ENCODE measurements at places on chromosomes 5 and 9. TPM values are rescaled to one million over a fixed set of nuclear protein-coding genes. Genes with fewer than 3 reads are reported as not detected.

DNA sequence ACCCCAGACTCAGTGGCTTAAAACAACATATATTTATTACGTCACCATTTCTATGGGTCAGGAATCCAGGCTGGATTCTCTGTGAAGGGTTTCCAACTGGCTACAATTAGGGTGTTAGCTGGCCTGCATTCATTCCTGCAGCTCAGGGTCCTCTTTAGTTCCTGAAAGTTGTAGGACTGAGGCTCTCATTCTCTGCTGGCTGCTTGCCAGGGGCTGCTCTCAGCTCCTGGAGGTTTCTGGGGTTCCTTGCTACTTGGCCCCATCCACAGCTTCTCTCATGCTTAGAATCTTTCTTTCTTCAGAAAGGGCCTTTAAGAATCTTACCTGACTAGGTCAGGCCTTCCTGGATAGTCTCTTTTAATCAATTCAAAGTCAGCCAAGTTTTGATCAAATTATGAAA, 424.6 kb downstream of the GADD45G start:
- DNase-seq, result no peak
- H3K27me3 ChIP-seq, result no peaks in the 10 kb centered on the region
- H3K4me1 ChIP-seq, result peaks cover 18% of the 10 kb centered on the region
- H3K36me3 ChIP-seq, result no peaks in the 10 kb centered on the region
- H3K27ac ChIP-seq, result no peak overlapping the region

GRCh38 chr9:95791286-95791685, 84.2 kb upstream of the ERCC6L2 start:
- no peak overlapping the region for H3K4me3 ChIP-seq
- no peak for DNase-seq
- peaks cover 4% of the 10 kb centered on the region for H3K27me3 ChIP-seq

DNA sequence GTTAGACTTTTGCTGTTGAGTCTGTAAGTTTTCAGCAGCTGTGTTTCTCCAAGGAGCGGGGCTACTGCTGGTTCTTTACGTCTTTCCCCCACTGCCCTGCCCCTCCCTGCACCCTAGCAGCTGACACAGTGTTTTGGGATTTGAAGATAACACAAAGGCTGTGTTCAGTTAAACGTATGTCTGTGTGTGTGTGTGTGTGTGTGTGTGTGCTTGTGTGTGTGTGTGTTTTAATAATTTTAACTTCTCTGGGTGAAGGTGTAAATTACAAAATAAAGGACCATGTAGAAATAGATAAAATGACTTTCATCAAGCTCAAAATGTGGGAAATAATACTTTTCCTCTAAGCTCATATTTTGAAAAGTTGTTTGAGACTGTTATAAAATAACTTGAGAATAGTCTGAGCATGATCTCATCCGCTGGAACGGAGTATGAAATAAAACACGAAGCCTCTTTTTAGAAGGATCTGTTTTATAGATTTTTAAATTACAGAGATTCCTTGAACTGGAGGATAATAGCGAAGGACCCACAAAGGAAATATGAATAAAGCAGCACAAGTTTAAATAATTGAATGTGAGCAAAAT, 10.9 kb downstream of the ABL1 start:
- no peak overlapping the region for H3K27ac ChIP-seq
- H3K27me3 ChIP-seq, result no peaks in the 10 kb centered on the region
- no peak overlapping the region for H3K4me3 ChIP-seq
- no peaks in the 10 kb centered on the region for H3K36me3 ChIP-seq
- no peaks in the 10 kb centered on the region for H3K4me1 ChIP-seq

DNA sequence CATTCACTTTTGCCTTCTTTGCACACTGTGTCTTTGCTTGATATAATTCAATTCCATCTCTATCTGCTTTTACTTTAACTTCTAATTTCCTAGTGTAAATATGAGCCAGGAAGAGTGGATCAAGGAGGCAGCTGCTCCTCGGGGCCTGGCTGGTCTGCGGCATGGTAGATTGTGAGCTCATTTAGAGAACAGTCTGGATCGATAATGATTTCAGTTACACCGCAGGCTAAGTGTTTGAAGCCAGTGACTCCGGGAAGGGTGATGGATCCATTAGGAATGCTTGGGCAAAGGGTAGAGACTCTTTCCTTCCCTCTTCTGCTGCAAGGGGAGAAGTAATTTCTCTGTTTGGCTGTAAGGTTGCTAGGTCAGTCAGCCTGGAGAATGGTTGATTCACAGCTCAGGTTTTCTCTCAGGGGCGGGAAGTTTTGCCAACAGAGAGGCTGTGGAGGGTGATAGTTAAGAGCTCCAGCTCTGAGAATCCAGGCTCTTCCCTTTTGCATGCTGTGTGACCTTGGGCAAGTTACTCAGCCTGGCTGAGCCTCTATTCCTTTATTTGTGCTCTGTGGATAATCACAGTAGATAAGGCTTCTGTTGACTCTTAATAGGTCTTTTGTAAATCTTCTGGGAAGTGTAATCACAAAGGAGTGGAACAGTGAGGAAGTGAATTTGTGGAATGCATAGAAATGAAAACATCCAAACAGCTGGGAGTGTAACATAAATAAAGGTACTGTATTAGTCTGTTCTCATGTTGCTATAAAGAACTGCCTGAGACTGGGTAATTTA, 99.1 kb downstream of the PTTG1 start:
- no peak overlapping the region for H3K27ac ChIP-seq
- no peaks in the 10 kb centered on the region for H3K27me3 ChIP-seq
- no peaks in the 10 kb centered on the region for H3K4me1 ChIP-seq
- no peaks in the 10 kb centered on the region for H3K36me3 ChIP-seq
- H3K4me3 ChIP-seq, result no peak overlapping the region

FGFR4 gene
- polyA plus RNA-seq, result not detected

DNA sequence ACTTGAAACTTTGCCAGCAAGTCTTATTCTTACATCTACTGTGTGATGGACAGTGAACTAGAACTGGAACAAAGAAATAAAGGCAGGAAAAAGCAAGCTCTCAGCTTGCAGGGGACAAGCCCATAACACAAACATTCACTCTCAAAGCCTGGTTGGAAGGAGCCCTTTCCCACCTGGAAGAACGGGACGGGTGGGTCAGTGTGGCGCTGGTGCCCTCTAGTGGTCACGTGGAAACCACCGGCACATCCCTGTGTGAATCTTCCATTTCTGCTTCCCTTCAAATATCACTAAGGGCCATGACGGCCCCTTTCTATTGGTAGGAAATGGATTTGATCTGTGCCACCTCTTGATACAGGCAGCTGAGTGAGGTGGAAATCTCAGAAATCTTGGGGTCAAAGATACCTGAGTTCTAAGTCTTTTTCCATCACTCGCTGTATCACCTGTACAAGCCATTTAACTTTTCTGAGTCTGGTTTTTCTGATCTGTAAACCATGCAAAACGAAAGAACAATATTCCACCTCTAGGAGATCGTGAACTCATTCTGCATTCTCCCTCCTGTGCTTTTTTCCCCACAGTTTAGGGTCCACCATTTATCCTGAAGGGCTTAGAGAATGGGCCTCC, 211.6 kb downstream of the MSX2 start:
- H3K4me1 ChIP-seq, result no peaks in the 10 kb centered on the region
- H3K36me3 ChIP-seq, result no peaks in the 10 kb centered on the region
- no peak for DNase-seq
- H3K27me3 ChIP-seq, result no peaks in the 10 kb centered on the region
- H3K4me3 ChIP-seq, result no peak overlapping the region
- no peak overlapping the region for H3K27ac ChIP-seq

GRCh38 chr9:93130861-93131481, 3.1 kb downstream of the NINJ1 start:
- peaks cover 20% of the 10 kb centered on the region for H3K36me3 ChIP-seq
- H3K4me3 ChIP-seq, result peak overlapping the region; percentile 88
- DNase-seq, result no peak
- peak overlapping the region; percentile 95 for H3K27ac ChIP-seq

- peaks cover 23% of the 10 kb centered on the region for H3K4me1 ChIP-seq
- H3K4me3 ChIP-seq, result peak overlapping the region; percentile 86
- DNase-seq, result peak; percentile 99
- H3K36me3 ChIP-seq, result peaks cover 4% of the 10 kb centered on the region
- H3K27ac ChIP-seq, result peak overlapping the region; percentile 78
Observed at GRCh38 chr9:126805554-126806262, 868 bp downstream of the ZBTB43 start.

IFNA2 gene
- polyA plus RNA-seq, result not detected

SPINK13 gene
- polyA plus RNA-seq, result not detected

P4HA2 gene
- polyA plus RNA-seq, result 0.13 TPM

DNA sequence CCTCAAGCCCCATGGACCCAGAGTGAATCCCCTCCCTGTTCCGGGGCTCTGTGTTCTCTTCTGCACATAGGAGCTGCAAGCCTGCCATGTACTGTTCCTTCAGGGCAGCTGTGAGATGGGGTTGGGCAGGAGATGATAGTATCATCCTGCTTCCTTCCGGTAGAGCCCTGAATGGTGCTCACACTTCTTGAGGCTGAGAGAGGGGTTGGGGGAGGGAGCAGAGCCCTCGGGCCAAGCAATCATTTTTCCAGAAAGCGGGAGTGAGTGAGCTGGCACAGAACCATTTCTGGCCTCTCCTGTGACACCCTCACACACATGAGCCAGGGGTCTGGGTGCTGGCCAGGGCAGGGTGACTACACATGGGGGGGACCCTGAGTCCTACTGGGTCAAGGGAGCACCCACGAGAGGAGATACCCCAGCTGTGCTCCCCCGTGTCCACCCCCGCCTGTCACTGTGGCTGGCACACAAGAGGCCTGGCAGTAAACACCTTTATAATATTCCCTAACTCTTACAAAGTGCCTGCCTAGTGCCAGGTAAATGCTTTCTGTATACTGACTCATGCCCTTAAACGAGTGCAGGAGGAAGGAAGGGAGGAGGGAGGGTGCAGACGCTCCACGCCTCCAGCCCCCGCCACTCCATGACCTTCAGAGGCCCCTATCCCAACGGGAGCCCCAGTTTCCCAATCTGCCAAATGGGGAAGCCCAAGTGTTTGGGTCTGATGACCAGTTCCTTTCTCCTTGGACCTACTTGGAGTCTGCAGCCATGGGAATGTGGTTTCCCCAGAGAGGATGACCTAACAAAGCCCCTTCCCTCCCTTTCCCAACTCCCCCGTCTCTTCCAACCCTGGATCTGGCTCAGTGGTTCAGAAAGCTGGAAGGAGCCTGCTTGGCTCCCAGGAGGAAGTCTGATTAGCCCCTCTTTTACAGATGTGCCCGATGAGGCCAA, 15.5 kb downstream of the AKNA start:
- H3K36me3 ChIP-seq, result peaks cover 82% of the 10 kb centered on the region
- peak overlapping the region; percentile 7 for H3K4me3 ChIP-seq
- H3K27ac ChIP-seq, result peak overlapping the region; percentile 86
- H3K27me3 ChIP-seq, result no peaks in the 10 kb centered on the region

GRCh38 chr9:79687131-79687447, 115.3 kb downstream of the TLE4 start:
- peaks cover 59% of the 10 kb centered on the region for H3K36me3 ChIP-seq
- H3K4me1 ChIP-seq, result no peaks in the 10 kb centered on the region
- no peaks in the 10 kb centered on the region for H3K27me3 ChIP-seq
- DNase-seq, result peak; percentile 62

PTGES2 gene
- 42.0 TPM for polyA plus RNA-seq

DNA sequence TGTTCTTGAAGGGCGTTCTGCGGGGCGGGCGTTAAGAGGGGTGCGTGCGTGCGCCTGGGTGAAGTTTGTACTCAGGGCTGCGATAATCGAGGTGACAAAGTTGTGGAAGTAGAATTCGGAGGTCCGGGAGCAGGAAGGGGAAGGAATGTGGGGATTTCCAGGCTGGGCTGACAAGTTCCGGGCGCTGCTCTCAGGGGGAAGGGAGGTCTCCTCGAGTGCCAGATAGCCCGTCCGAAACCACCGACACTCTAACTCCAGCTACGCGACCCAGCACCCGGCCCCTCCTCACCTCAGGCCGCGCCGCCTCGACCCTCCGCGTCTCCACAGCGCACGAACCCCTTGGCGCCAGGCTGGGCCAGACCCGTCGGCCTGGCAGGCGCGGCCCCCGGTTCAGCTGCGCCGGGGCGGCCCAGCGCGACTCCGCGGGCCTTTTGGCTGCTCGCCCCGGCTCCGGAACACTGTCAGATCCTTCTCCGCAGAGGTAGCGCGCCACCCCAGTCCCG, at the start of gene IL6ST:
Gene IL6ST, minus strand, starts transcription at position 469 of the 503 bp plus-strand sequence. CDS start 18,685 bp downstream, outside the sequence.
- H3K4me1 ChIP-seq, result peaks cover 34% of the 10 kb centered on the region
- peak within 1 kb of the TSS; percentile 98 for H3K27ac ChIP-seq
- no peaks in the 10 kb centered on the region for H3K27me3 ChIP-seq
- DNase-seq, result peak; percentile 79
- no peaks in the 10 kb centered on the region for H3K36me3 ChIP-seq

- peaks cover 72% of the 10 kb centered on the region for H3K36me3 ChIP-seq
- no peaks in the 10 kb centered on the region for H3K27me3 ChIP-seq
- peaks cover 46% of the 10 kb centered on the region for H3K4me1 ChIP-seq
- DNase-seq, result no peak
Observed at GRCh38 chr5:176891331-176891958, 7.7 kb downstream of the HK3 start.

GPR150 gene
- not detected for polyA plus RNA-seq

GRCh38 chr5:78505860-78506259, 142.7 kb downstream of the LHFPL2 start:
- H3K27ac ChIP-seq, result no peak overlapping the region
- no peaks in the 10 kb centered on the region for H3K27me3 ChIP-seq

DNA sequence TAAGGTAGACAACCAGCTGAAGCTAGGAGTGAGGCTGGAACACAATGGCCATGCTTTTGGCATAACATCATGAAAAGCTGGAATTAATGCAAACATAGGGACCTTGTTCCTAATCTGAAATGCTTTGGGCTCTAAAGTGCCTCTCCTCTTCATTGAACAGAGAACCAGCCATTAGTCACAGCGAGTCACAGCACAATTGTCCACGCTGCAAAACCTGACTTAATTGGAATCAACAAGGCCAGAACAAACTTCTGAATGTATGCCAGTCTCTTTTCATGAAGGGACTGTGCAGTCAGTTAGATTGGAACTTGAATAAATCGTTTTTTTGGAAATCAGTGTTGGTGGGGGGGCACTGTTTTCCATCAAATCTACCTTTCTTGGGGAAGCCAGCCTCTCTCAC, 96.5 kb downstream of the JAKMIP2 start:
- no peak overlapping the region for H3K27ac ChIP-seq
- H3K36me3 ChIP-seq, result no peaks in the 10 kb centered on the region
- H3K4me3 ChIP-seq, result no peak overlapping the region
- H3K4me1 ChIP-seq, result no peaks in the 10 kb centered on the region
- DNase-seq, result no peak

DNA sequence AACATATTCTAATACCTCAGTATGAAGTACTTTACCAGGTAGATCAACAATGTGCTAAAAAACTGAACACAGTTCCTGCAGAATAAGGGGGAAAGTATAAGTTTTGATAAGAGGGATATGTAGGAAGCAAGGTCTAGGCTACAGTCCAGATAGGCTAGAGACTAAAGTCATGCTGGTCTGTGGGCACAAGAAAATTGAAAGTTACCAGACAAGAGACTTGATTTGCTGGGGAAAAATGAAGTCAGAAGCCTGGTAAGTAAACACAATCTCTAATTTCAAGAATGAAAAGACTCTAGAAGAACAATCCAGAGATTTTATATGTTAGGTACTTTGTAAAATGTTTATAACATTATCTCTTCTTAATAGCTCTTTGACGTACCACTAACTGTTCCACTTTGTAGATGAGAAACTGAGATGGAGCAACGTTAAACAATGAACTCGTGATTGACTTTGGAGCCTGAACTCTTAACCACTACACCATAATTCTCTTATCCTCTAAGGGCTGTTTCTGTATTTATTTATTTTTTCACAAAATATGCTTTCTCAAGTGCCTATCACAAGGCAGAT, 19.5 kb downstream of the ADAMTS6 start:
- H3K4me1 ChIP-seq, result no peaks in the 10 kb centered on the region
- H3K27me3 ChIP-seq, result no peaks in the 10 kb centered on the region
- no peak for DNase-seq
- no peak overlapping the region for H3K27ac ChIP-seq
- no peak overlapping the region for H3K4me3 ChIP-seq

Measured in CD14-positive monocyte (primary cell).